ENCODE measurements at places on chromosomes 2 and 18.

- no peak for DNase-seq
Observed at GRCh38 chr2:211391189-211391567, 834.8 kb downstream of the CPS1 start.

DNA sequence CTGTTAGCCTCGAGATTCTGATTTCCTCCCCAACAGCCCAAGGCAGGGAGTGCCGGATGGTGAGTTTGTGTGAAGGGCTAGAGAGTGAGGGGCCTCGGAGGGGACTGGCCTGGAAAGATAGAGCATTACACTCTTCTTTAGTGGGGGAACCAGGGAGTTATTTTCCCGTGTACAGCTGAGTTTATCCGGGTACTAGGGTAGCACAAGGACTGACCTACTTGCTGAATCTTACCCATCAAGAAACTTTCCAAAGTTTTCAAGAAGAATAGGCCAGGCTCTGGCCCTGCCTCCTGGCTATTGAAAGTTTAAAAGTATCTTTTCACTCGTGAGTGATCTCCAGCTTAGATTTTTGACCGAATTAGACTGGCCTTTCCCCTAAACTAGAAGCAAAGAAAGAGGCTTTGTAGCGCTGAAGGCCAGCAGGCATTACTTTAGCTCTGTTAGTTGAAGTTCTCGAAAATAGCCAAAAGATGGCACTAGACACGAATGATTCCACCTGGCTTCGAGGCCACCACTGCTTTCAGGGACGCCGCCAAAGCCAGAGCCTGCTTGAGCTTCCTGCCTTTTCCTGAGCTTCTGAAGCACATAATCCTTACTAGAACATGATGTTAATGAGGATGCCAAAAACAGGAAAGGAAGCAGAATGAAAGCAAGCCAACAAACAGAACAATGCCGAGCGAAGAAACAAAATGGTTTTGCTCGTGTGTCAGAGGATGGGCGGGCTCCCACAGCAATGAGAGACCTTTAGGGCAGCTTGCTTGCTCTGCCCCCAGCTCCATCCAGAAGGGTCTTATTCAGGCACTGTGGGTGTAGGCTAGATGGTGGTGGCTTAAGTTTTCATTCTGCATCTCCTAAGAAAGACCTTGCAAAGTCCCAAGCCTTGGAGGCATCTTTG is 55.8 kb downstream of the TSN start:
- DNase-seq, result no peak

DNA sequence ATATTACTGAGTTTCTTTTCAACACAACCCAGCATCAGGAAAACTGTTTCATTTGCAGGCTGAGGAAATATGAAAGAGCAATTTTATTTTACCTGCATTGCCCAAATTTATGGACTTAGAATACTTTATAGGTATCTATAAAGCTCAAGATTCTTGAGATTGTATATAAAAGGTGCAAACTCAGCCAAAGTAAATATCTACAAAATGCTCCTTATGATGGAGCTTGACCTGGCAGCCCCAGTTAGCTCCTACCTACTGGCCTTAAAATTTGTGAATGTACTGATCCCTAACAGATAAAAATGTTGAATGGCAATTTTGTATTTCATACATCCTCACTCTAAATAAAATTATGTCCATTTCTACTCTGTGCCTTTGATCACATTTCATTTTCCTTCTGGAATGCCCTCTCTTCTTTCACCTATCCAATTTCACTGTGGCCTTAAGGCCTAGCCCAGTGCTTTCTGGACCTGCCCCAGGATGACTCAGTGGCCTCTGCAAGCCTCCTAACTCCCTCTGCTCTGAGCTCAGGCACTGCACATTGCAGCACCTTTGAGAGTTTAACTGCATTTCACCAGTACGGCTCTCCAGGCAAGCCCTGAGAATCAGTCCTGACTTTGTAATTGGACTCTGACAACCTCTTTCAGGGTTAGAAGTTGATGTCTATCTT is 125.9 kb downstream of the ANTXR1 start:
- no peak for DNase-seq

GRCh38 chr2:209600341-209601171 is 171.1 kb upstream of the UNC80 start:
- DNase-seq, result no peak

DNA sequence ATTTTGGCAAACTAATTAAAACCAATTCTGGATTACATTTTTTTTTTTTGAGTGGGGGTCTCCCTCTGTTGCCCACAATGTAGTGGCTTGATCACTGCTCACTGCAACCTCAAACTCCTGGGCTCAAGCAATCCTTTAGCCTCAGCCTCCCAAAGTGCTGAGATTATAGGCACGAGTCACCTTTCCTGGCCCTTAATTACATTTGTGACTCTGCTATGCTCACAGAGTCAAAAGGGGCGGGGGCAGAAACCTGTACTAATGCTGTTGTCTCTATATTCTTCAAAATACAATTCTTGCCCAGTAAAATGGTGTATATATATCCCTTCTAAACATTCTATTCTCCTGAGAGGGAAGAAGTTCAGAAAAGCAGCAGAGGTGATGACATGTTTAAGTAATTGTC is 23.2 kb downstream of the PRKD3 start:
- DNase-seq, result no peak

DNA sequence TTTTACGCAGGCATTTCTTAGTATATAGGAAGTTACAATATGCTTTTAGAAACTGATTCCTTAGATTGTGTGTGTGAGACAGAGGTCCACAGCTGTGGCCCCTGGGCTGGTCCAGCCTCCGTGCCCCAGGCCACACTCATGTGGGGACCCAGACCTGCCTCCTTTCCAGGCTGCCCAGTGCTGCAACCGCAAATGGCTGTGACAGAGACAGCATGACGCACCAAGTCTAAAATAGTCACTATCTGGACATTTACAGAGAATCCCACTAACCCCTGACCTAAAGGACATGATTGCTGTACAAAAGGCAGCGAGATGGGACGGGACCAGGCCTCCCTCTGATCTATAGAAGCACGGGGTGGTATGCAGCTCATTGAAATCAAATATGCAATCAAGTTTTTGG is 152.2 kb downstream of the TMEM18 start:
- no peak for DNase-seq

DNA sequence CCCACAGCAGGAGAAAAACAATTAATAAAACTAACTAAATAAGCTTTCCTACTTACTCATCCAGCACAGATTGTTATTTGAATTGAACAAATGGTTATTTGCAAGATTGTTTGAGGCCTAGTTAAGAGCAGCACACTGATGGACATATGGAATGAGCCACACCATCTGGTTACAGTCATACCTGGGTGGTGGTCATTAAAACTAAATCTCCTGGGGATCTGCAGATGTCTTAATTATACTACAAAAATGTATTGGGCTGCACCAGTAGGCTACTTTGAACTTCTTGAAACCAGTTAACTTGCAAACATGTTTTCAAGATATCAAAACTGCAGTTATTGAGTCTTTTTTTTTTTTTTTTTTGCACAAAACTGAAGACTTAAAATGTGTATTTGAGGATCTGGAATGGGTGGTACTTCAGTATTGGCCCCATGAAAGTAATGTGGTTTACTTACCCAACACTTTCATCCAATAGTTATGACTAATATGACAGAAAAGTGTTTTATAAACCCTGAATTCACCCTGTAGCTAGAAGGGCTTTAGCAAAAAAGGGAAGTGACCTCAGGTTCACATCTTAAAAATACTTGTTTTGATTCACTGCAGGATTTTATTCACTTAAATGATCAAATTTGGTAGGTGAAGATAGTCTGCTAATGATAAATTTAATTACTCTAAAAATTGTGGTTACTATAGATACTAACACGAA is 10.8 kb downstream of the AGFG1 start:
- DNase-seq, result no peak

GRCh38 chr2:216839688-216840087 is 20.2 kb downstream of the TNP1 start:
- no peak for DNase-seq

DNA sequence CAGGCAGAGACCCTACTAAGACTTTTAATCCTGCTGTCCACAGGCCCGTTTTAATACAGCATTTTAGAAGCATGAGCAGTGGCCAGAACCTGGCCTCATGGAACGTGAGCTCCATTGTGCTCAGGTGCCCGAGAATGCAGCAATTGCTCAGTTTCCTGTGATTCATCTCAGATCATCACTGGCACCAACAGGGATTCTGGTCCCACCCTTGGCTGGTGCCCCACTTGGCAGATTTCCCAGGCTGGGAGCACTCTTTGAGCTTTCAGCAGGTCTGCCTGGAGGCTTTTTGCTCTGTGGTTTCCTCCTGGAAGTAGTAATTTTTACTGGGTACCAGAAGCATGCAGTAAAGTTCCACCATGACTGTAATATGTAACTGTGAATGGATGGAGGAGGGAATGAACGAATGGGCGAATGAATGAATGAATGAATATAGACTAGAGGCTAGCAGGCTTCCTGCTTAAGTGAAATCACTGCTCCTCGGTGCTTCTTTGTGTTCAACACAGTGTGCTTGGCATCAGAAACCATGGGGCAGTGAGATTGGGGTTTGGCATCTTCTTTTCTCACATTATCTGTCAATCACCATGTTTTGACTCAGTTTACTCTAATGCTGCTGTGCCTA is 312.9 kb downstream of the PRKCE start:
- no peak for DNase-seq

DNA sequence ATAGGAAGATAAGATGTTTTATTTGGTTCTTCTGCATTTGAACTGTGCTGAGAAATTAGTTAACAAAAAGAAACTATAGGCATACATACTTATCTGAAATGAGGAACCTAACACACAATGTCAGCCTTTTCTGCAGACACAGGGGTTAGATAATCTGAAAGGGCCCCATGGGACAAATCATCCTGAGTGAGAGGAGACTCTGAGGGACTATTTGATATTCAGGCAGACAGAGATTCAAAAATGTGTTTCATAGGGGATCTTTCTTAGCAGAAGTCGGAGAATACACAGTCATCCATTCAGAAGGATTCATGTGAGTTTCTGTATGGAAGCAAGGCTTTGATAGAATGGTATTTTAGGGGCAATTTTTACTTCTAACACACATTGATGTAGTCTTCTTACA is 79.1 kb downstream of the NCKAP5 start:
- DNase-seq, result no peak

DNA sequence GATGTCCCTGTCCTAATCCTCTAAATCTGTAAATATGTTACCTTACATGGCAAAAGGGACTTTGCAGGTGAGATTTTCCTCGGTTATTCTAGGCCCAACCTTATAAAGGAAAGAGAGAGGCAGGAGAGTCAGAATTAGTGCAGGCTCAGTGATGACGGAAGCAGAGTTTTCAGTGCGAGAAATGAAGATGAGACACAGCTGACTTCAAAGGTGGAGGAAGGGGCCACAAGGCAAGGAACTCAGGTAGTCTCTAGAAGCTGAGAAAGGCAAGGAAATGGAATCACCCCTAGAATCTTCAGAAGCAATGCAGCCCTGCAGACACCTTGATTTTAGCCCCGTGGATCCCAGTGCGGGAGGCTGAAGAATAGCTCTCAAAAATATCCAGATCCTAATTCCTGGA is 7.2 kb upstream of the LCLAT1 start:
- DNase-seq, result no peak

DNA sequence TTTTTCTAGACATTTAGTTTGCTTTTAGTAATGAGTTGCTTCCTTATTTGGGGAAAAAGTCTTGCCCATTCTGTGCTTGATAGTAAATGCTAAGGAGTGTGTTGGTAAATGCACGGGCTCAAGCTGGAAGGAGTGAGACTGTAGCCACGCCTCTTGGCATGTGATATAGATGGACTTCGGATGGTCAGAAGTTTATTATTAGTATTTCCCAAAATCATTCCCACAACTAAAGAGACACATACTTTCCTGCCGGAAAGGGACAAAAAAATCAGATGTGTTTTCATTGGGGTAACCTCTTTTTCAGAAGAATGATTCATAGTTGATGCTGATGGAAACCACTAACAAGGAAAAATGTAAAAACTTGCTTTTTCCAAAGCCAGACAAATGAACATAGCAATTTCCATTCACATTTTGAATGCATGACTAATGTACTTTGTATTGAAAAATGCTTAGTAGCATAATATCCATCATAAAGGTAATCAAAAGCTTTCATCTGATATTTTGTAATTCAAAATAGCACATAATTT is 133.2 kb downstream of the ZNF532 start:
- DNase-seq, result no peak

- DNase-seq, result no peak
Observed at GRCh38 chr2:218709908-218710307, 727 bp upstream of the TTLL4 start.

DNA sequence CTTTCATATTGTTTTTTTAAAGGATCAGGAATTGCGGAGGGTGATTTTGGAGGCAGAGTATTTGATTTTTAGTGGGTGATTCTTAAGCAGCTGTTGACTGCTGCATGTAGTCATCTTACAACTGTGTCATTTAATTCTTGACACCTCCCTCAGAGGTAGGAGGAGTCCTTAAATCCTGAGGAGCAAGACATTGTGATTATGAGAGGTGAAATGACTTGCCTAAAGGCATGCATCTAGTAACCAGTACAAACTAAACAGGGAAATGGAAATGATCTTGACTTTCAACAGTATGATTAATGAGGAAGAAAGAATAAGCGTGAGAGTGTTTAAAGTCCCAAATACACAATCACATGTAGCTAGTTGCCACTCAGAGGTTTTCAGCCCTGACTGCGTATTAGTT is 440.7 kb downstream of the THSD7B start:
- DNase-seq, result no peak

GRCh38 chr18:77597726-77598125 is 348.1 kb downstream of the GALR1 start:
- DNase-seq, result no peak

DNA sequence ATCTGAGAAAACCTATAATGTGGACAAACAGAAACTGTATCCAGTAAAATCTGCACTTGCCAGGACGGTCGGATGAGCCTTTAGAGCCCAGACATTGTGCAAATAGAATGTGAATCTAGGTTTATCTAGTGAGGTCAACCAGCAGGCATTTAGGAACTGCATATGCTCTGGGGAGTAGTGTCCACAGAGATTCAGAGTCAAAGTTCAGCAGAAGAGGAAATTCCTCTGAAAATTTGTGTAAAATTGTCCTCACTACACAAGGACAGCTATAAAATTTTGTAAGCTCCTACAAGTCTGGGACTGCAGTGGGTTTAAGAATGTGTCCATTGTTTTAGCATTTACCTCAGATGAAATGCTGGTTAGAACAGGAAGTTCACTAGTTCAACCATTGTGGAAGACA is 9.8 kb upstream of the NDUFV2 start:
- no peak for DNase-seq

- no peak for DNase-seq
Observed at GRCh38 chr18:23740105-23740830, 51.0 kb downstream of the LAMA3 start.

DNA sequence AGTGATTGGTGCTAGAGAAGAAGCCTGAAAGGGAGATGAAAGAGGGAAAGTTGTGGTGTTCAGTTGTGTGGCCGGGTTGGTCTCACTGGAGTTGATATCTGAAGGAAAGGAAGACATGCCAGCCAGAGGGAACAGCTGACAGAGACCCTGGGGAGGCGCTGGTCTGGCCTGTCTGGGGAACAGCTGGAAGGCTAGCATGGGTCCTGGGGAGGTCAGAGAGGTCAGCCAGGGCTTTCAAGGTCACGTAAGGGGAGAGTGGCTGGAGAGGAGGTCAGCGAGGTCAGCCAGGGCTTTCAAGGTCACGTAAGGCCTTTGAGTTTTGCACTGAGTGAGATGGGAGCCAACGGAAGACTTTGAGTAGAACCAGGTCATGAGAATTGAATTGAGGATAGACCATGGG is 11.0 kb downstream of the DYSF start:
- no peak for DNase-seq

- DNase-seq, result no peak
Observed at GRCh38 chr18:45522371-45522770, 92.9 kb upstream of the SLC14A2 start.

All from stimulated activated CD8-positive, alpha-beta memory T cell treated with anti-CD3 and anti-CD28 coated beads, Interleukin-4, amount 100 ng/mL, for 1 hour (primary cell).